Activated CD4-positive, alpha-beta T cell treated with anti-CD3 and anti-CD28 coated beads, Interleukin-10, Interleukin-2, amounts not matched to agents 100 ng/mL and 50 ng/mL, durations not matched to agents 16 hours and 8 hours (primary cell): ENCODE measurements at places on chromosomes 13 and 19.
A peak's percentile ranks its signal among the peaks of the same experiment; 100 is the strongest.

GRCh38 chr19:49761625-49762311 lies 1.3 kb downstream of the TSKS start:
- DNase-seq: peak; percentile 29

GRCh38 chr13:109924376-109924775 lies 138.0 kb upstream of the IRS2 start:
- no peak for DNase-seq

- DNase-seq: no peak
Observed at GRCh38 chr13:111914241-111915103, 152.5 kb upstream of the SOX1 start.

- DNase-seq: peak; percentile 90
Observed at GRCh38 chr19:14440049-14440448, 6.9 kb downstream of the PKN1 start.

DNA sequence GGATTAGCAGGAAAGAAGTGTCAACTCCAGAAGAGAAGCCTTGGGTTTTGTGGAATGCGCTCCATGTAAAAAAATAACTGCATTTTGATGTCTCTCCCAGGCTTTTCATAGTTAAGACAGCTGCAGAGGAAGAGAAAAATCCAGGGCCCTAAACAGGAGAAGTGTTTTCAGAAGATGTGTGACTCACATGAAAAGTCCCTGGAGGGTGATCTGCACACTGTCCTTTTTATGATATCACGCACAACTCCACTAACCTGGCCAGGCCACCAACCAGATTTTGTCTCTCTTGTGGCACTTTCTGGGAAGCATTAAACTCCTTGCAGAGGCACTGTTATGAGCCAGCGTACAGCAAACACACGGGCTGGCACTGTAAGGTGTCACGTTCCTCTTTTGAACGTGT lies 267.3 kb downstream of the FGF9 start:
- DNase-seq: no peak

DNA sequence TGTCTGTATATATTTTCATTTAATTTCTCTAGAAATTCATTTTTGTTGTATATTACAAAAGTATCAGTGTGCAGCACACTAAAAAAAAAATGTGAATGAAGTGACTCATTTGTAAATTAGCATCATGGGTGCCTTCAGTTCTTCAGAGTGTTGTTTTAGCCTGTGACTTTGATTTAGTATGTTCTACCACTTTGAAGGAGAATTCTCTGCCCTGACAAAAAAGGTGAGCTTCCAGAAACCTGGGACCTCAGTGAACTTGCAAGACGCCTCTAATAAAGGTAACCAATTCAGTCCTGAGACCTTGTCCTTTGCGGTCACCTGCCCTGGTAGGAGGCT lies 2.4 kb downstream of the METTL21C start:
- DNase-seq: no peak

DNA sequence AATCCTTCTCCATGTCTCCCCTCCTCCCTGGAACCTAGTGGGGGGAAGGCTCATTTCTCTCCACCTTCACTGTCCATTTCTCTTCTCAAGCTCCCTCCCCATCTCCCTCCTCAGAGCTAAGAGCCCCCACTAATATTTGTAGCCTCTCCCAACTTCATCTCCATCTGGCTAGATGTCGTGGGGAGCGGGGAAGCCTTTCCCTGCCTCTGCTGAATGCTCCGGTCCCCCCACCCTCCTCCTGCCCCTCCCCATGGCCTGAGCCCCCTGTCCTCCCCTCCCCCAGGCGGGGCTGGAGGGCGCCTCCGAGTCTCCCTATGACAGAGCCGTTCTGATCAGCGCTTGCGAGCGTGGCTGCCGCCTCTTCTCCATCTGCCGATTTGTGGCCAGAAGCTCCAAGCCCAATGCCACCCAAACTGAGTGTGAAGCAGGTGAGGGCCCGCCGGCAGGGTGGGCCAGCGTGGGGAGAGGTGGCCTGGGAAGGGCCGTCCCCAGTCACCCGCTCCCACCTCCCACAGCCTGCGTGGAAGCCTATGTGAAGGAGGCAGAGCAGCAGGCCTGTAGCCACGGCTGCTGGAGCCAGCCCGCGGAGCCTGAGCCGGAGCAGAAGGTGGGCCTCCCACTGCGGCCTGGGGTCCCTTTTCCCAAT lies 1.0 kb downstream of the TMEM59L start:
- no peak for DNase-seq

GRCh38 chr19:42121656-42122069 lies 10.6 kb downstream of the POU2F2 start:
- DNase-seq: peak; percentile 91

GRCh38 chr19:45780146-45780447 lies 2.2 kb downstream of the DMPK start:
- no peak for DNase-seq

- no peak for DNase-seq
Observed at GRCh38 chr13:39913928-39914327, 258.5 kb downstream of the COG6 start.

GRCh38 chr13:75610466-75610865 lies 25.7 kb upstream of the LMO7 start:
- DNase-seq: no peak

DNA sequence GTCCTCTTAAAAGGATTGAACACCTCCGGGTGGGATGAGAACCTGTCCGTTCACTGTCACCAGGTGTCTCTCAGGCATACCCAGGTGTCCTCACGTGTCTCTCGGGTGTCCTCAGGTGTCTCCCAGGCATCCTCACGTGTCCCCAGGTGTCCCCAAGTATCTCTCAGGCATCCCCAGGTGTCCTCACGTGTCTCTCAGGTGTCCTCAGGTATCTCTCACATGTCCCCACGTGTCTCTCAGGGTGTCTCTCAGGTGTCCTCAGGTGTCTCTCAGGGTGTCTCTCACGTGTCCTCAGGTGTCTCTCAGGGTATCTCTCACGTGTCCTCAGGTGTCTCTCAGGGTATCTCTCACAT lies 33.8 kb downstream of the ATP4B start:
- no peak for DNase-seq

- DNase-seq: no peak
Observed at GRCh38 chr13:67275351-67275960, 45.3 kb upstream of the PCDH9 start.

GRCh38 chr13:111338841-111339240 lies 18.4 kb downstream of the TEX29 start:
- no peak for DNase-seq

DNA sequence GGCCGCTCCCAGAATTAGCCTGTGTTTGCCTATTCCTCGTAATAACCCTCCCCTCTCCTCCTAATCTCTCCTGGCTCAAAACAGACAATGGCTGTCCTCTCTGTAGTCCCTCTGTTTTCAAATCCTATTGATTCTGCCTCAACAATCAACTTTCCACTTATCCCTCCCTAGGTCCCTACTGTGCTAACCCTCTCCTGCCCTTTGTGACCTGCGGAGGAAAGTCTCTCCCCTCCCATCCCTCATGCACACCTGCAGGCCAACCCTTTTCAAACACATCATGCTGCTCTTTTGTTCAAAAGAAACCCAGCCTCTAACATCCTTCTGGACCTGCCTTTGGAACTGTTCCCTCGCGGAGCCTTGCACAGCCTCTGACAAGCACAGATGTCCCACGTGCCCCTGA lies 37.3 kb downstream of the CILP2 start:
- DNase-seq: no peak

DNA sequence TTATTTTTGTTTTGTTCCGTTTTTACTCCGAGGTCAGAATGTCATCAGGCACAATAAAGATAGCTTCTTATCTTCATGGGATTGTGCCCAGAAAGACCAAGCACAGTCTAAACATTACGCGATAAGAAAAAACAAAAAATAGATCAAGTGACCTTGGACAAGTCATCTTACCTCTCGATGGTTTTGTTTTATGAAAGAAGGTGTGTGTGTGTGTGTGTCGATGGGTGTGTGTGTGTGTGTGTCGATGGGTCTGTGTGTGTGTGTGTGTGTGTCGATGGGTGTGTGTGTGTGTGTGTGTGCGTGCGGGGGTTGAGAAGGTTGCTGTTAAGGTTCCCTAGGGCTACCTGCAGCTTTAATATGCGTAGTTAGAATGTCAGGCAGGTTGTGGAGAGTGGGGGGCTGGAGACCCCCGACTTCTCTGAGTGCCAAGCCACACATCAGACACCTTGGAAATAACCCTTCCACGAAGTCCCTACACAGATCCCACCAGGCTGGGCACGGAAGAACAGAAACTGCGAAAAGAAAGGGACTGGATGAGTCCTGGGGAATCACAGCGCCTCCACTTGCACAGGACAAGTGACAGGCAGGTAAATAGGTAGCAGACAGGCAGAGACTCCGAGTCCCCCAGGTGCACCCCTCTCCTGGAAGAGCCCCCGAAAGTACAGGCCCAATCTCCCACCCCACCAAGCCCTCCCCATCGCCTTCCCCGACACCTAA lies 458 bp upstream of the ATP8A2 start:
- DNase-seq: no peak

- DNase-seq: no peak
Observed at GRCh38 chr19:31962561-31962996, 382.8 kb upstream of the ZNF507 start.

DNA sequence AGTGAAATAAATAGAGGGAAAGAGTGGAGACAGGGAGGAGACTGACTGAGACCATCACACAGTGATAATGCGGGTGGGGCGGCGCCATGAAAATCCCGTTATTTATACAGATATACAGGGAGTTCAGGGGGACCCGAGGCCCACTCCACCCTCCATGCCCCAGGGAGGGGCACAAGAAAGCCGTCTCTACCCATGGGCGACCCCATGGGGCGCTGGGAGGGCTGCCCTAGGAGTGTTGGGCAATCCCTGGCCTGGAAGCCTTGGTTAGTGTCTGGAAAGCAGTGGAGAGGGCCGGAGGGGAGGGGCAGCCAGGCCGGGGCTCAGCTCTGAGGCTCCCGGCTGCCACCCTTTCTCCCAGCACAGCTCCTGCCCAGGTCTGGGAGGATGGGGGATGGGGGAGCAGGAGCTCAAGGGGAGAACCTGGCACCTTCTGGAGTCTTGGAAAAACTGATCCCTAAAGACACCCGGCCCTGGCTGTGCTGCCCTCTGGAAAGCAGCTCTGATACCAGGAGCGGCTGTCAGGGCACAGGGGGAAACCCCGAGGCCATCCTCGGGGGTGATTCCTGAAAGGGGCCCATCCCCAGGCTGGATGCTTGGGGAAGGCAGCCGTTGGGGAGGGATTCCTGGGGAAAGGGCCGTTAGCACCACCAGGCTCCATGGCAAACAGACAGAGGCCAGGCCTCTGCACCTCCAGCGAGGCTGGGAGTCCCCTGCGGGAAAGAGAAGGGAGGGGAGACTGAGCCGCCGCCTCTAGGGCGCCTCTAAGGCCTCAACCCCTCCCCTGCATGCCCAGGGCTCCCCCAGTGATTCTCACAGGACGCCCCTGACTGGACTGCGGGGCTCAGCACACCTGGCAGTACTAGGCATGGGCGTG lies 3.0 kb upstream of the PRKD2 start:
- DNase-seq: no peak

DNA sequence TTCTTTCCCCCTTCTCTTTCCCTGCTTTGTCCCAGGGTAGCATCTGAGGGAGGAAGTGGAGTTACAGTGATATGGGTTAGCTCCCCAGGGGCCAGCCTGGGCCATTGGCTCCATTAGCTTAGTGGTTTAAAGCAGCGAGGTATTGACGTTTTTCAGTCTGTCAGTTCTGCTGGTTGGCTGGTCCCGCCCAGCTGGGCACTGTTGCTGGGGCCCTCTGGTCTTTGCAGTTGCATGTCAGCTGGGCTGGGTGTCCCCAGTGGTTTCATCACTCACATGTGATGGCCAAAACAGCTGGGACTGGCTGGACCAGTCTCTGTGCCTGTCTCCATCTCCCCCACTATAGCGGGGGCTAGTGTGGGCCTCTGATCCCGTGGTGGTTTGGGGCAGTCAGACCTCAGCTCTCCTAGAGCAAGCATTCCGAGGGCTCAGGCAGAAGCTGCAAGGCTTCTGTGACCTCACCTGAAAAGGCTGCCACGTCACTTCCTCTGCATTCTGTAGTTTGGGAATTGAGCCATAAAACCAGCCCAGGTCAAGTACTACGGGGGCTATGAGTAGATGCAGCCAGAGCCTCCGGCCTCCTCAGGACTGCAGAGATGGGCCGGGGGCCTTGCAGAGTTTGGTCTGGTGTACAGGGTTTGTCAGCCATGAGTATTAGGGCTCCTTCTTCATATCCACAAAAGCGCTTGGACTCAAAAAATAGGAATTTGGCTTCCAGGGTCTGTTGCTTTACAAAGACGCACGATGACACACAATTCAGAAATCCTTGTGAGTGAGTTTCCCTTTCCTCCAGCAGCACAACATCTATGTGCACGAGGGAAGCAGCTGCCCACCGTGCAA lies 30.0 kb downstream of the TSSK6 start:
- DNase-seq: no peak

- DNase-seq: no peak
Observed at GRCh38 chr13:101026328-101026727, 351.7 kb upstream of the TMTC4 start.

- no peak for DNase-seq
Observed at GRCh38 chr19:2145831-2146241, 5.5 kb downstream of the AP3D1 start.

DNA sequence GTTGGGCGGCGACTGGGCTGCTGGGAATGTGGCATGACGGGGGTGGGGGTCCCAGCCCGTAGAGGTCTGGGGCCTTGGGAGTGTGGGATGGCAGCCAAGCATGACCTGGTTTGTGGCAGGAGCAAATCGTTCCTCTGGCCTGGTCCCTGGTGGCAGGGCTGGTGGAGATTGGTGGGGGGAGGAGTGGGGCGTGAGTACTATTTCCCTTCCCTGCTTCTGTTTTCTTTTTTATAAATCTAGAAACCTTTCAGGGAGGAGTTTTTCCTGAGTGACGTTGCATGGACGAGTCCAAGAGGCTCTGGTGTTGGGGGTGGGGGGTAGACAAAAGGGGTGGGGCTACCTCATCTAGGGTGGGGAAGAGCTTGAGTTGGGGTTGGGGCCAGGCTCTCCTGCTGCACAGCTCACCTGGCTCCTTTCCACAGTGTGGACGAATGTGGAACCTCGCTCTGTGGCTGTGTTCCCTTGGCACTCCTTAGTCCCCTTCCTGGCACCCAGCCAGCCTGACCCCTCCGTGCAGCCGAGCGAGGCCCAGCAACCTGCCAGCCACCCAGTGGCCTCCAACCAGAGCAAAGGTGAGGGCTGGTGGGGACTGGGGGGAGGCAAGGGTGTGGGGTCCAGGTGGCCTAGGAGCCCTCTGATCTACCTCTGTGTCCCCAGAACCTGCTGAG lies 15.4 kb upstream of the PRR19 start:
- no peak for DNase-seq

GRCh38 chr19:39843919-39844793 lies 2.0 kb downstream of the FBL start:
- DNase-seq: peak; percentile 61

GRCh38 chr13:110677731-110678545 lies 28.0 kb downstream of the CARS2 start:
- DNase-seq: no peak

DNA sequence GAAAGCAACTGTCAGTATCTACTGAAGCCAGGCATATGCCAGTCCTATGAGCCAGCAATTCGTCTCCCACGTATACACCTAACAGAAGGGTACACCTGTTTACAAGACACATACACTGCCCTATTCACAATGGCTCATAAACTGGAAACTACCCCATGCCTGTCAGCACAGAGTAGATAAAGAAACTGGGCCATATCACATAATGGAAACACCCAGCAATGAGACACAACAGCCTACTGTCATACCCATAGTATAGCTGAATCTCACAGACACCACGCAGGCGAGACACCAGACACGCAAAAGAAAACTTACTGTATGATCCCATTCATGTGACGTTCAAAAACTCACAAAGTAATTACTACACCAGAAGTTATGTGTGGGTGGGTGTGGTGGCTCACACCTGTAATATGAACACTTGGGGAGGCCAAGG lies 15.7 kb downstream of the NOSIP start:
- DNase-seq: peak; percentile 27

- no peak for DNase-seq
Observed at GRCh38 chr19:10227026-10227971, 3.8 kb downstream of the S1PR2 start.

- no peak for DNase-seq
Observed at GRCh38 chr19:13298565-13299481, 148.6 kb downstream of the IER2 start.
